ENCODE measurements at places on chromosomes 3 and 15.

DNA sequence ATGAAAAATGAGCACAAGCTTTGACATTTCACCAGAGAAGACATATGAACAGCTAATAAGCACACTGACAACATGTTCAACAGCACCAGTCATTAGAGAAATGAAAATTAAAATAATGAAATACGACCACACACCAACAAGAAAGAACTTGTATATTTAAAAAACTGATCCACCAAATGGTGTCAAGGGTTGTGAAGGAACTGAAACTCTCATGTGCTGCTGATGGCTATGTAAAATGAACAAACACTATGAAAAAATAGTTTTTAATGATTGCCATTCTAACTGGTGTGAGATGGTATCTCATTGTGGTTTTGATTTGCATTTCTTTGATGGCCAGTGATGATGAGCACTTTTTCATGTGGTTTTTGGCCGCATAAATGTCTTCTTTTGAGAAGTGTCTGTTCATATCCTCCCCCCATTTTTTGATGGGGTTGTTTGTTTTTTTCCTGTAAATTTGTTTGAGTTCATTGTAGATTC, 193.8 kb downstream of the SCAPER start:
- no peak for DNase-seq

DNA sequence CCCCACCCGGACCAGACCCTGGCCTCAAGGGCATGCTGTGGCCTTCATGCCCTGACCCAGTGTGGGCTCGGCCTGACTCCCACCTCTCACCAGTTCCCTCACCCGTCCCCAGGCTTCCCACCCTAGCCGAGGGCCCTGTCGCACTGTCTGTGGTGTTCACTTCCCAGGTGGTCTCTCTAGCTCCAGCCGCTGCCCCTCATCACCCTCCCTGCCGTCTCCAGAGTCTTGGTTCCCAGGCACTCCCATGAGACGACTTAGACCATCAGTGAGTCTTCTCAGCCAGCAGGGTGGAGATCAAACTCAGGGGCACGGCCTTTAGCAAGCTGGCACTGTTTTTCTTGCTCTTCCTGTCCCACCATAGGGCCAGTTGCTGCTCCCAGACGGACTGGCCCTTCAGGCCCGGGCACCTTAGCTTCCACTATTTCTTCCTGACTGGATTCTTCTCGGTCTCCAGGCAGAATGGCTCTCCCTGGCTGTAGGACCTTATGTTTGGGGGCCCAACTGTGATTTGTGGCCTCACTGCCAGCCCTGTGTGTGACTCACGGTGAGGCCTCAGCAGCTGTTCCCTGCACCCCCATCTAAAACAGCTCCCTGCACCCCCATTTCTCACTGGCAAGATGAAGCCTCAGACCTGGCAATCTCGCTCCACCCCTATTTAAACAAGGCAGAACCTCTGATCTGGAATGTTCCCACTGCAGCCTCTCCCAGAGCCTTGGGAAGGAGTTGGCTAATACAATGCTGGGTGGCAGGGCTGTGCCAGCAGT, 9.4 kb upstream of the PCSK6 start:
- no peak for DNase-seq

GRCh38 chr3:11716573-11717290, 73.0 kb upstream of the VGLL4 start:
- no peak for DNase-seq

GRCh38 chr15:89113296-89114024, 25.2 kb downstream of the ABHD2 start:
- DNase-seq = no peak

- no peak for DNase-seq
Observed at GRCh38 chr15:73723191-73723590, 30.0 kb downstream of the INSYN1 start.

- DNase-seq = no peak
Observed at GRCh38 chr3:109596991-109597390, 259.6 kb upstream of the DPPA4 start.

- DNase-seq = no peak
Observed at GRCh38 chr3:13207578-13207922, 134.3 kb upstream of the IQSEC1 start.

- no peak for DNase-seq
Observed at GRCh38 chr3:55467099-55467498, 20.0 kb downstream of the WNT5A start.

All from globus pallidus (tissue), 1 donor.